ENCODE measurements at places on chromosomes 5 and 9.

DNA sequence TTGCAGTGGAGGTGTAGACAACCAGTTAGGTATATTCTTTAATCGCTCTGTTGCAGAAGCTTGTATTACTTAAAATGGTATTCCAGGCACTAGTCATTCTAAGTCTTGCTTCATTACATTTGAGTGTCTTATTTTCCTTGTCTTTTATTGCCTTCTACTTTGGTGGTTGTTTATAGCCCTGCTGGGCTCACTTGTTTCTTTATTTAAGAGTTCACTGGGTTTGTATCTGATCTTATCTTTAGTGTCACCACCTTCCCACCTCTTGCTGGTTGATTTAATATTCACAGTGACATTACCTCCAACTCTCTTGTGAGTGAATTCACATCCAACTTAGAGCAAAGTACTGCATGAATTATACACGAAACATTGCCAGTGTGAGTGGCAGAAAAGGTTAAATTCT, 83.6 kb upstream of the BNC2 start:
- DNase-seq = no peak

GRCh38 chr5:121285801-121286521, 565.7 kb upstream of the FTMT start:
- DNase-seq = no peak

DNA sequence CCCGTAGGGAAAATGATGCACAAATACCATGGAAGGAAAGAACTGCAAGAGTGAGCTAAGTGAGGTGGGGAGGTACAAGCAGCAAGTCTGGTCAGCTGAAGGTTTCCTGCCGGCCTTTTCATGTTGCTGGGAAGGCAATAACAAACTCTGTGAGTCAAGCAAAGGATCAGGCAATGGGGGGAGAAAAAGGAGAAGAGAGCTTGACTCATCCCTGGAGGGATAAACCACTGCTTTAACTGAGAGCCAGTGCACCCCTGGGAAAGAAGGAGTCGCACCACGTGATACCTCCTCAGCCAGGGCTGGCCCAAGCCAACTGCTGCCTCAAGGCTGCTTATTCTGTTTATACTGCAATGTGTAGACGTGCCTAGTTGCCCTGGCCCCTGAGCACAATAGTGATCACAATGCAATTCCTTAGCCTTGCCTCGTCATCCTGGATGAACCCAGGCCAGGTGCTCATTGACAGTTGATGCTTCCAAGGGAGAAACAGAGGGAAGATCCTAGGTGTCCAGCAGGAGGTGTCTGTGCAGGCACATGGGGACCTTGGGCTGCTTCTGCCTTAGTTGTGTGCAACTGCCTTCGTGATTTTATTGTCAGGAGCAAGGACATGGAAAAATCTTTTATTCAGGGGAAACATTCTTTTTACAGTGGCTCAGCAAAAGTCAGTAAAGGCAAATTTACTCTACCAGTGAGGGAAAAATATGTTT, 203.0 kb upstream of the TUT7 start:
- no peak for DNase-seq

DNA sequence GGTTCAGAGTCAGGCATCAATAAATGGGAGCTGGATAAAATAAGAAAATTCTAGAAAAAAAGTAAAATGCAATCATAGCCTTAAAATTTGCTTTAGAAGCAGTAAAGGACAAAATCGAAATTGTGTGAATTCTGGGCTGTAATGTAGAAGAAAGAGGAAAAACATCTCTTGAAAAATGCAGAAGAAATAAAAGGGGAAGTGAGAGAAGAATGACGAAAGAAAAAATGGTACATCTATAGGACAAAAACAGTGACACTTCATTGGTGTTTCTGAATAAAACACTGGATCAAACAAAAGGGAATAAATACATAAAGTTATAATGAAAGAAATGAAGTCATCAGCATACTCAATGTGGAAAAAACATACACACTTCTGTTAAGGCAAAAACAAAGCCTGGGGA, 642.3 kb downstream of the ACTL7B start:
- DNase-seq = no peak

DNA sequence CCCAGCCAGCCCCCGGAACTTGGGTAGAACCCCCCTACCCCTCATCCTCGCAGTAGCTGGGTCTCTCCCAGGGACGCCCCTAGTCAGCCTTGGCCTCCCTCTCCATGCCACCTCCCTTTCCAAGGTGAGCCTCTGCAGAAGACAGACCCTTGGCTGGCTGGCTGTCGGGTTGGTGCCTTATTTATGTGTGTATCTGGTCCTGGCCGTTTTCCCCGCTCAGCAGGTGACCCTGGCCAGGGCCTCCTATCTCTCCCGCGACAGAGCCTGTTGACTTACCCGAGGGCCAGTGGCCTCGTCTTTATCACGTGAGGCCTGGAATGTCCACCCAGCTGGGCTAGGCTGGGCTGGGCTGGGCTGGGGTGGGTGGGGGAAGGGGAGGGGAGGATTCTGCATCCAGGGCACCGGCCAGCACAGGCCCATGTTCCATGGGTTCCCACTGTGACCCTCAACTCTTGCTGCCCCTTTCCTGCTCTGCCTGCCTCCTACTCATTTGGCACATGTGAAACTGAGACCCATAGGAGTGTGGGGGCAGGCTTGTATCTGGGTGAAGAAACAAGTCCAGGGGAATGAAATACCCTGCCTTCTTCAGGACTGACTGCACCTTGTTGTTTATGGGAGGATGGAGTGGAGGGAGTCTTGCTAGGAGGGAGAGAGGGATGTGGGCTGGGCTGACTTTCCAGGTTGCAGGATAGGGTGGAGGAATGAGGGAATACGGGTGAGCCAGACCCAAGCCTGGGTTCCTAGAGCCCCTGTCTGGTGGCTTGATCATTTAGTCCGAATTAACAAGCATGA, 3.1 kb downstream of the CXXC5 start:
- DNase-seq = no peak

DNA sequence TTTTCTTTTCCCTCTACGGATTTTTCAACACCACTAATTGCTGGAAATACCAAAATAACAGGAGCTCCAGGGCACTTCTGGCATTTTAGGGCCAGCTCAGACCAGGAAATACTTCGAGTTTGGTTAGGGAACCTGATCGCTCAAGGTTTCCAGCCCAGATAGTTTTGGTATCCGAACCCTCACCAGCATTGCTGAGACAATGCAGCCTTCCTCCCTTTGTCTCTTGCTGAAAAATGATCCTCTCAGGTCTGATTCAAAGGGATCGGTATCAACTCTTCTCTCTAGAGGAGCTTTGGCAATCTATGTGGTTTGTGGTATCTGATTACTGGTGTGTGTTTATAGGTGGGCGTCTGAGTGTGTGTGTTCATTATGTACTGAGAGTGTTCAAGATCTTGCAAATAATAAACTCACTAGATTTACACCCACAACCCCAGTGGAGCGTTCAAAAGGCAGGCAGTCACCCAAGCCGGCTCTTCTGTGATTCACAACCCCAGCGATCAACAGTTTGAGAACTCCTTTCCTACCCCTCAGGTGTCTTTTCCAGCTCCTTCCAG, 122.8 kb upstream of the EGFLAM start:
- DNase-seq = no peak

GRCh38 chr5:83865579-83865978, 144.9 kb upstream of the HAPLN1 start:
- DNase-seq = no peak

GRCh38 chr9:96062031-96062430, 186.5 kb downstream of the ERCC6L2 start:
- DNase-seq = no peak

DNA sequence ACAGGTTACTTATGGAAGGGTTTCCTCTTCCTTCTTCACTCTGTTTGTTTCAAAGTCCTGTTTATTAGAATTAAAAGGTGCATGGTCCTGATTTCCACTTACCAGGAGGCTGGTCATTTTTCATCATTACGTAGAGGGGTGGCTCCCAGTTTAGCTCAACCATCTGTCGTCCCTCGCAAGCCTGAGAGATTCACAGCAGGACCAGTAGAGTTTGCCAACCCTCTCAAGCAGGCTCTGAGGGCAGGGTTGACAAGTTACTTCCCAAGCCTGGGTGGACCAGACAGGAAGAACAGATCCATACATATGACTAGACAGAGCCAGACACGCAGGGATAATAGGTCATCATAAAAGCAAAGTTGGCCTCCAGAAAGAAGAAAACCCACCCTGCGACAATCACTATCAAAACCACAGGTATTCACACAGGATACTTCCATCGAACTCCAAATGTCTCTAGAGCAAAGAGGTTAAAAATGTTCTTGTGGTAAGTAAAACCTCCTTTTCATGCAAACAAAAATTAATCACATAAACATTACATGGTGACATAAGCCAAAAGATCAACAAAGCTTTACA, 151.9 kb downstream of the ELAVL2 start:
- no peak for DNase-seq

DNA sequence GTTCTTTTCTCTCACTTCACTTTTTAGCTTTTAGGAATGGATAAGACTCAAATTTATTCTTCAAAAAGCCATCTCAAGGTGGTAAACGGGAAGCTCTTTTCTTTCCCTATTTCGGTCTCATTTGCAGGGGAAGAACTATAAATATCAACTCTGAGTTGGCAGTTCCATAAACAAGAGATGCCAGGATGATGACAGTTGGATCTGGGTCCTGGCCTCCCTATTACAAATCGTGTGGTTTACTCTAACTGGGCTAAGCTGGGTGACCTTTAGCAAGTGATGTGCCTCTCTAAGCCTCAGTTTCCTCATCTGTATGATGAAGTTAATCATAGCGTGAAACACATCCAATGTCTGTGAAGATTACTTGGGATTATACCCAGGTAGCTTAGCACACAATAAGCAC, 44.2 kb downstream of the TLE4 start:
- DNase-seq = no peak

DNA sequence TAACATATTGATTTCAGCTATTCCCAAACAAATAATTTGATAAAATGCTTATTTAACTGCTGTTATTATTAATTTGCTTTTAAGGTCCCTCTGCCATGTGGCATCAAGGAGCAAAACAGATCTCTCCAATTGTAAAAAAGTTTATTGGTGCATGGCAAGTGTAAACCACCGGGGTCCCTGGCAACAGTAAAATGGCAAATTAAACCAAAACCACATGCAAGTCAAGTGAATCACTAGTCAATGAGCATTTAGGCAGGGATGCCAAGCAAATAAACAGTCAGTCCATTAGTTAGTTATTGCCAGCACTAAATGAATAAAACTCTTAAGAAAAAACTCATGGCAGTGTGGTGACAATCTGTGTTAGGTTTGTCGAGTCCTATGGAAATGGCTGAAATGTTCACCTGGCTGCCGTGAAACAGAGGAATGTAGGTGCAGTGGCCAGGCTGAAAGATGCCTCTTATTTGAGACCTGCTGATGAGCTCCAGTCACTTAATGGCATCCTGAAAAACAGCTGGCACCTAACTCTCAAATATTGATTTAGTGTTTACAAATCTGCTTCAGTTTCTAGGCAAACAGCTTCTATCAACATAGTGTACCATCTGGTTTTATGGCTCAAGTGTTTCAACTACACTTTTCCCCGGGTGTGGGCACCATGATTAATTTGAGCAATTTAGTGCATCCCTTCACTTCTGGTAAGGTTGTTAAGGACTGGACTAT, 296.5 kb upstream of the ITGA1 start:
- DNase-seq = no peak

DNA sequence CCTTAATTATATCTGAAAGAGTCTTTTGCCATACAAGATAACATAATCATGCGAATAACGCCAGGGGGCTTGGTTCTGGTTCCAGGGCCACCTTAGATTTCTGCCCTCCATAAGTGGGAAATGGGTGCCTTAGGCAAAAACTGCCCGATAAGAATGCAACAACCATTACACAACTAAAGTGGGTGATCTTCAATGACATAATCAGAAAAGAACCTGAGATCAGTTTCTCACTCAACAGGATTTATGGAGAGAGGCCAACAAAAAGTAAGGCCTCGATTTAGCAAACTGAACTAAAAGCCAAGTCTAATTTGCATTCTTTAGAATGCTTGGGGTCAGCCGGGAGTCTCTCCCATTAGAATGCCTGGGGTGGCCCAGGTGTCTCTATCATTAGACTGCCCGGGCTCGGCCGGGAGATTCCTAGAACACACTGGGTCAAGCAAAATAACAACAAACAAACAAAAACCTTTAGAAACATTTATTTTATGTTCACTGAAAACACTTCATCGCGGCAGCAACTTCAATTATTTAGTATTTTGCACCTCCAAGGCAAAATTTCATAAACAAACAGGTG, 194.8 kb downstream of the AUH start:
- no peak for DNase-seq

DNA sequence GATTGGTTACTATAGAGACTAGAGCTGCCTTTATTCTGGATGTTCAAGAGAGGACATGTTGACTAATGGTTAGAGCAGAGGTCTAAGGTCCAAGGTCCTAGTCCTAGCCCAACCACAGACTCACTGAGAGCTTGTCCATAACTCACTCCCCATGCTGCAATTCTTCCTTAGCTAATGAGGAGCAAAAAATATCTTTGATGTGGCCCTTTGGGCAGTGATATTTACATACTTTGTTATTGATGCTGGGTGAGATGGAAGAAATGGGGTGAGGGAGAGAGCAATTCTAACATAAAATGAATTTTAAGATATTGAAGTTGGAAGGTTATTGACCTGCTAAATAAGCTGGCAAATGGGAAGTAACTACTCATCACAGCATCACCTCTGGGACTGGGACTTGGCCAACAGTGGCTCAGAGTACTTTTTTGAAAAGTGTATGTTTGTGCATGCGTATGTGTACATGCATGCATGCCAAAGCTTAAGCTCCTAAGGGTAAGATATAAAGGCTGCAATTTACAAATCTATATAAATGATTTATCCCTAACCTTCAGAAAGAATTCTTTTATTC, 58.0 kb upstream of the ANKRD55 start:
- peak; percentile 28 for DNase-seq

GRCh38 chr9:95580812-95581761, 64.3 kb upstream of the PTCH1 start:
- DNase-seq = no peak

All from right hindlimb (tissue), 1 donor.